ENCODE measurements at places on chromosomes 4 and X. TPM values are rescaled to one million over a fixed set of nuclear protein-coding genes. Genes with fewer than 3 reads are reported as not detected.

GAGE12H gene
- total RNA-seq = not detected

FRG2 gene
- not detected for total RNA-seq

GUCY1B1 gene
- 8.2 TPM for total RNA-seq

CD38 gene
- total RNA-seq = 72.3 TPM

APELA gene
- not detected for total RNA-seq

TCP11X2 gene
- 1.7 TPM for total RNA-seq

IL1RAPL1 gene
- total RNA-seq = not detected

RHOXF1 gene
- 0.47 TPM for total RNA-seq

GRCh38 chr4:141099326-141099725 is 33.9 kb downstream of the RNF150 start:
- no peak for DNase-seq

- DNase-seq = no peak
These were observed 1040.9 kb downstream of the DMD start for GRCh38 chrX:32170481-32170880.

DNA sequence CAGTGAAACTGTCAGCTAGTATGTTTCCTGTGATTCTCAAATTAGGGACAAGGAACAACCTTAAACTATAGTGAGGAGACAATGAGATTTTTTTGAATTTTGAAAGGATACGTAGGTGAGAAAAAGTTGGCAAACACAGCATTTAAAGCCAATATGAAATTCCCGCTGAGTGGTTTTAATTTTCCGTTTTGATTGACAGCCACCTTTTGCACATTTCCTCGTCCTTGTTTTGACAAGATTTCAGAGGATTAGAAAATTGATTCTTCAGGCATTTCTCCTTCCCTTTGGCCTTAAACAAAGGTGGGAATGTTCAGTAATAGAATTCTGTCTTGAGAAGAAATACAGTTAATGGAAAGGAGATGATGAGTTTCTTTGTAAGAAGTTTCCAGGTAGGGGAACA is 52.2 kb downstream of the RAPGEF2 start:
- DNase-seq = no peak

- DNase-seq = no peak
These were observed 349.7 kb downstream of the NR3C2 start for GRCh38 chr4:148092316-148093014.

DNA sequence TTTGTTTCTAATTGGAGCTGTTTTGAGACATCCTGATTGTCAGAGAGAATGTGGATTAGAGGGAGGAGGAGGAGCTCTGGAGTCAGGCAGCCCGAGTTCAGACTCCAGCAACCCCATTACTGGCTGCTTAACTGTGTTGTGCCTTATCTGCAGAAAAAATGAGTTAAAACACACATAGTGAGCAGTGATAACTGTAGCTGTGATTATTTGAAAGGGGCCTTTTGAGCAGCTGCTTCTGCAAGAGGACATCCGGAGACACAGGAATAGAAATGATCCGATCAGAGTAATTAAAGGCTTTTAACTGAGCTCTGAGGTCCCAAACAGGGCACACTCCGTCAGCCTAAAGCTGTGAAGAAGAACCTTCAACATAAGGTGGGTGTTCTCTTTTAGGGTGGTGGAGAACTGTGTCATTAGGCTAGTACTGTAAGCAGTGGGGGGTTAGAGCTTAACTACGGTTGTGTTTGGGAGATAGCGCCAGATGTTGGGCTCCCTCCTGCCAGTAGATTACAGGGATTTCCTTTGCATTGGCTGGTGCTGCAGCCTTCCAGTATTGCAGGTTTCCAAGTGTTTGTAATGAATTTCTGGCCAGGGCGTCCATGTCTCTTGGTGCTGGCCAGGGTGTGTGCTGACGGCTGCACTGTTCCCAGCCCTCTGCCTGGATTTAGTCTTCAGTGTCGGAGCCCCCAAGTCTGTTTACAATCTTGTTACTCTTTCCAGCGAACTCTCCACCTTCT is 24.3 kb downstream of the ADD1 start:
- DNase-seq = peak; percentile 36

- no peak for DNase-seq
These were observed 7.2 kb upstream of the DDX60L start for GRCh38 chr4:168487282-168488035.

DNA sequence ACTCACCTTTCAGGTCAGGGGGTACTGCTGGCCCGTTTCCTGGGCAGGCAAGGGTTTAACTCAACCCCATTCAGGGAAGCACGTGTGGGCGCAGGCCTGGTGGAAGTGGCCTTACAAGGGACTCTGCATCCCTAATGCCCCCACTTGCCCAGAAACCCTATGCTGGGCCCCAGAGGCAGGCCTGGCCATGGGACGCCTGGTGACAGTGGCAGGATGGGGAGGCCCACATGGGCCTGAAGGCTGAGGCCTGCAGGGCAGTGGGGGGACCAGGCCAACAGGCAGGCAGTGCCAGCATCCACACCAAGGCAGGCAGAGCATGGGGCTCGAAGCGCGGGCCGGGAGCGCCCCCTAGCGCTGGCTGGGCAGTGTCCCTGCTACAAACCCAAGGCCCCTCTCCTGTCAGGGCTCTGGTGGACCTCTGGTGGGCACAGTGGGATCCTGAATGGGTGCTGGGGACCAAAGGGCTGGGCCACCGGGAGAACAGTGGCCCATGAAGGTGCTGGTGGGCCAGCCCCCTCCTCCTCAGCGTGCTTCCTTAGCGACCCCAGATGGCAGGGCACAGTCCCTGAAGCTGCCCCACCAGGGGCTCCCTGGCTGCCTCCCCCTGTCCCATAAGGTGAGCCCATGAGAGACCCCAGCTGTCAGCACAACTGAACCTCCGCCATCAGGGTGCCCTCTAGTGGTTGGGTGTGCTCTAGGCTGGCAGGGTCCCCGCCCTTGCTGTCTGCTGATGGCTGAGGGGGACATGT is 16.8 kb downstream of the FGFR3 start:
- DNase-seq = peak; percentile 63

- DNase-seq = no peak
These were observed 10.1 kb upstream of the CPLX1 start for GRCh38 chr4:836003-836511.

DNA sequence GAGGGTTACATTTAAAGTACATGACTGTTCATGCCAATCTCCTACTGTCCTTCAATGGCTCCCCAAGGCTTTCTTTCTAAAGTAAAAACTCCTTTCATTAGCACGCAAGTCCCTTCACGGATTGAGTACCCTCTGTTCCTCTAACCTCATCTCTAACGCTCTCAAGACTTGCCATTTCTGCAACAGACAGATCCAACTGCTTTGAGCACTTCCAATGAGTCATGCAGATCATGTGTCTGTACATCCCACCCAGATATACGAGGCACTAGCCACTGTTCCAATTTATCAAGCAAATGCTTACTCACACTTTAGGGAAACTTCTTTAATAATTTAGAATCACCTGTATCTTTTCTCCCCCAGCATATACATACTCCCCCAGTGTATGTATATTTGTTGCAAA is 332.5 kb upstream of the ZFP42 start:
- DNase-seq = no peak

DNA sequence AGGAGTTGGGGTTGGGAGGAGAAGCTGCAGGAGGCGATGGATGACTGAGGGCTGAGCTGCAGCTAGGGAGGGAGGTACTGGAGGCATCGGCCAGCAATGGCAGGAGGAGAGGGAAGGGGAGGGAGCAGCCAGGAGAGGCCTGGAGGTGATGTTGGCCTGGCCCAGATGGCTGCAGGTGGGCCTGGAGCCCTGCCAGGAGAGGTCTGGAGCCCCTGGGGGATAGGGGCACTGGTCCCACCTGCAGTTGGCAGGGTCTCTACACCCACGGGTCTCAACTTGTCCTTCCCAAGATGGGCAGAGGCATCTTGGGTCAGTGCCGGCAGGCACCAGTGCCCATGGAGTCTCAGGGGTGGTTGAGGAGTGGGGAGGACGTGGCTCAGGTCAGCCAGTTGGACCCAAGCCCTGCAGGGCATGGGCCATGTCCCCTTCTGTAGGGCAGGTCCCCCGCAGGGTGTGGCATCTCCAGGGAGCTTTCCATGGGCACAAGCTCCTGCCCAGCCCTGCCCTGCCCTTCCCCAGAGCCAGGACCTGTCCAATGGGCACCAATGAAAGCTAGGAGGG is 2.7 kb upstream of the MXD4 start:
- DNase-seq = peak; percentile 48

DNA sequence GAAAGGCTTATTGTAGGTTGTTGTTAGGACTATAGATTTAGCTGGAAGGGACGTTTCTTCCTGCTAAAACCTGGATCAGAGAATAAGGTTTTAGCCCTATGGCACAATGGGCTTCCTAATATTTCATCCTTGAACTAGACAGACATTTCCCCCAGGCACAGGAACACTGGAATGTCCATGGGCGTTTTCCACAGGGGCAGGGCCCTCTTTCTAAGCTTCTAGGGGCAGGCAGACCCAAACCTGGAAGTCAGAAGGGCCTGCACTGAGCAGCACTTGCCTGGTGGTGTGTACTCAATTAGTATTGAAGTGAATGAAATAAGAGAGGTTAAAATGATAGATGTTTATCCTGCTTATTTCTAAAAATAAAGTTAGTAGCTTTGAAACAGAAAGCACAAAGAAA is 41.1 kb downstream of the CASP6 start:
- no peak for DNase-seq

GRCh38 chr4:74822603-74823002 is 28.3 kb upstream of the BTC start:
- no peak for DNase-seq

GRCh38 chrX:55488006-55488592 is 1.5 kb downstream of the USP51 start:
- no peak for DNase-seq

GRCh38 chr4:26349496-26349895 is 28.7 kb downstream of the RBPJ start:
- no peak for DNase-seq

DNA sequence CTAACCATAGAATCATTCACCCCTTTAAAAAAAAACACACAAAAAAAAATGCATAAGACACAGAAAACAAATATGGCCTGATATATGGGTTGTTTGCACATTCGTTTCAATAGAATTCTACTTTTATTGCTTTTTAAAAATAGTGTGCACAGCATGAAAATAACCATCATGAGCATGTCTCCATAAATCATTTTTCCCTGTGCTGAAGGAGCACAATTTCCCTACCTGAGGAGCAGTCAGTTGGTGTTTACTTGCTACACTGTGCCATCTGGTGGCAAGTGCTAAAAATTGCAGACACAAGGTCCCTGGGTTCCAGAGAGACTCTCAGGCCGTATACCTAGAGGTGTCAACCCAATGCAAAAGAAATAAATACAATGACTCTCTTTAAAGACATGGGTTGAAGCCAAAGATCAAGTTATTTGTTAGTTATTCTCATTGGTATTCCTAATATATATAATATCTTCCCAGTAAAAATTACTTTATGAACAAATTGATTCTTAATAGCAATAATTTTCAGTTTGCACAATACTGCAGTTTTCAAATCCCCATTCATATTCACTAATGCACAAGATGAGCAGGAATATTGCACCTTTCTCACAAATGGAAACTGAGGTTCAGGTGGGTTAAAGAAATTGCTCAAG is 551.4 kb downstream of the IQCM start:
- peak; percentile 37 for DNase-seq

- DNase-seq = no peak
These were observed 33.7 kb downstream of the IDS start for GRCh38 chrX:149471397-149471796.

DNA sequence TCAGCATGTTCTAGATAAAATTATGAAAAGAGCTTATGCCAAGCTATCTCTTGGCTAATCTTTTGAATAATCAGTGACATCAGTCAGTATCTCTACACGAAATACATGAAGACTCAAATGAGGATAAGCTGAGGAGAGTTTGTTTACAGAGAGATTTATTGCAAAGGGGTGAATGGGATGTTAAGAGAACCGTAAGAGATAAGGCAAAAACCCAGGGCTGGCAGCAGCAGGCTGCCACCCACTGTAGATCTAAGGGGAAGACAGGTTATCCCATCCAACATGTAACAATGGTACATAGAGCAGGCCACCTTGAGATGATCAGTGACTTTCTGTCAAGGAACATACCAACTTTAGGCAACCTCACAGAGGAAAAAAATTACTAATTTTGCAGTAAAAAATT is 432.1 kb upstream of the NR3C2 start:
- no peak for DNase-seq

- no peak for DNase-seq
These were observed 42.4 kb upstream of the FGF2 start for GRCh38 chr4:122784261-122784660.

- no peak for DNase-seq
These were observed 242.8 kb upstream of the NDST4 start for GRCh38 chr4:115356176-115356575.

- DNase-seq = no peak
These were observed 62.2 kb upstream of the SPANXD start for GRCh38 chrX:141760761-141761160.

DNA sequence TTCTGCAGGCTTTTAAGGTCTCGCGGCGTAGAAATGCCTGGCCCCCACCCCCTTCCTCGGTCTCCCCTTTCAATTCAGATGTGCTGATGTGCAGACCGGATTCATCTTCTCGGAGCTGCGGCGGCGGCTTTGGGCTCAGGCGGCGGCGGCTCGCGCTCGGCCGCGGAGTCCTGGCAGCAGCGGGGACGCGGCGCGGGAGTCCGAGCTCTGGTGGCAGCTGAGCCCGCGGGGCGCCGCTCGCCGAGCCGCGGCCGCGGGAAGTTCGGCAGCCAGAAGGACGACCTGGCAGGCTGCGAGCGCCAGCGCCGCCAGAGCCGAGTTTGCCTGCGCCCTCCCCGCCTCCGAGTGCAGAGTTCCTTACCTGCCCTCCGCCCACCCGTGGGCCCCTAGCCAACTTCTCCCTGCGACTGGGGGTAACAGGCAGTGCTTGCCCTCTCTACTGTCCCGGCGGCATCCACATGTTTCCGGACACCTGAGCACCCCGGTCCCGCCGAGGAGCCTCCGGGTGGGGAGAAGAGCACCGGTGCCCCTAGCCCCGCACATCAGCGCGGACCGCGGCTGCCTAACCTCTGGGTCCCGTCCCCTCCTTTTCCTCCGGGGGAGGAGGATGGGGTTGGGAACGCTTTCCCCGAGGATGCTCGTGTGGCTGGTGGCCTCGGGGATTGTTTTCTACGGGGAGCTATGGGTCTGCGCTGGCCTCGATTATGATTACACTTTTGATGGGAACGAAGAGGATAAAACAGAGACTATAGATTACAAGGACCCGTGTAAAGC is 448 bp downstream of the TLL1 start:
- peak; percentile 88 for DNase-seq

DNA sequence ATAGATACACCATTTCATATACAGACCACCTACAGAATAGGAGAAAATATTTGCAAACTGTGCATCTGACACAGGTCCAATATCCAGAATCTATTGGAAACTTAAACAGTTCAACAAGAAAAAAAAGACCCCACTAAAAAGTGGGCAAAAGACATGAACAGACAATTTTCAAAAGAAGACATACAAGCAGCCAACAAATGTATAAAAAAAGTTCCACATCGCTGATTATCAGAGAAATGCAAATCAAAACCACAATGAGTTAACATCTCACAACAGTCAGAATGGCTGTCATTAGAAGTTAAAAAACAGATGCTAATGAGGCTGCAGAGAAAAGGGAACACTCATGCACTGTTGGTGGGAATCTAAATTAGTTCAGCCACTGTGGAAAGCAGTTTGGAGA is 36.8 kb downstream of the KIAA0232 start:
- DNase-seq = no peak

GRCh38 chr4:82774711-82775171 is 23.9 kb downstream of the SCD5 start:
- no peak for DNase-seq

Data from upper lobe of left lung (tissue), 6 donors.